ENCODE measurements at places on chromosomes 7 and 10.
A peak's percentile ranks its signal among the peaks of the same experiment; 100 is the strongest.

DNA sequence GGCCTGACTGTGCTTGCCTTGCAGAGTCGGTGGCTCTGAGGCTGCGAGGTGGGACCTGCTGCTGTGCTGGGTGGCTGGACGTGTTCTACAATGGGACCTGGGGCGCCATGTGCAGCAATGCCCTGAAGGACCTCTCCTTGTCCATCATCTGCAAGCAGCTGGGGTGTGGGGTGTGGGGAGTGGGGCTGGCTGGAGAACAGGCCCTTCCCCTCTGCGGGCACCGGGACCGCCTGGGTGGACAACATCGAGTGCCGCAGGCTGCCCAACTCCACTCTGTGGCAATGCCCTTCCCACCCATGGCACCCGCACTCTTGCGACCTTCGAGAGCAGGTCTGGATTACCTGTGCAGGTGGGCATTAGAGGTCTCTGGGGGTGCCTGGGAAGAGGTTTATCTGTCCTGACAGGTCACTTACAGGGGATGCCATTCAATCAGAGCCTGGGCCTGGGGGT lies 10.9 kb downstream of the SCART1 start:
- no peak for DNase-seq

- DNase-seq, result no peak
Measured at GRCh38 chr7:91019686-91020385, 244.4 kb upstream of the FZD1 start.

GRCh38 chr7:139772115-139772514 lies 5.7 kb downstream of the HIPK2 start:
- DNase-seq, result peak; percentile 15

DNA sequence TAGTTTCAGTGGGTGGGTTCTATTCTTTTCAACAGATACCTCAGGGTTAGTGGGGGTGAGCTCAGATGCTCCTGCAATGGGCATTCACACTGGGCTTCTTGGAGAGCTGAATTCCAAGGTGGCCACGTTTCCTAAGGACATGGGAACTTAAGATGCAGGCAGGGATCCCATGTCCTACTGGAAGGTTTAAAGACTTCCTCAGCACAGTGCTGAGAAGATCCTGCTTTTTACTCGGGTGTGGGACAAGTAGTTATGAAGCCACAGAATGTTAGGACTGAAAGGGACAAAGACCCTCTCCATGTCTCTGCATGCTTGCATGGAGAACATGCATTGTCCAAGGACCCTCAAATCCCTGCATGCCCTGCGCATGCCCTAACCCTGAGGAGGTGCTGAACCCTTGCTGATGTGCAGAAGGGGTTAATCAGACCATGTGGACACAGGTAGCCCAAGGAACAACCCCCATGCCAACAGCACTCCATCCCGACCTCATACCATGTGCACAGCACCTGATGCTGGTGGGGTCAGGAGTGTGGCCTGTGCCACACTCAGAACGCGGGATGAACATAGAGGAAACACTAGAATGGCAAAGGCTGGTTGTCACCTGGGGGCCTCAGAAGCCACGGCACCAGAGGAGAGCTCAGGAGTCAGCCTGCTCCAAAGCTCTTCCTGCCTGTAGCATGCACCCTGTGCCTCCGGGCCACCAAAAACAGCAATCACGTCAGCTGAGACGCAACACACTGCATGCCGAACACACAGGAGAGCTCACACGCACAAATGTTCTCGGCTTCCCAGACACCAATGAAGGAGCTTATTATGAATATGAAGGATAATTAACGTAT lies 15.2 kb downstream of the IL2RA start:
- DNase-seq, result no peak

DNA sequence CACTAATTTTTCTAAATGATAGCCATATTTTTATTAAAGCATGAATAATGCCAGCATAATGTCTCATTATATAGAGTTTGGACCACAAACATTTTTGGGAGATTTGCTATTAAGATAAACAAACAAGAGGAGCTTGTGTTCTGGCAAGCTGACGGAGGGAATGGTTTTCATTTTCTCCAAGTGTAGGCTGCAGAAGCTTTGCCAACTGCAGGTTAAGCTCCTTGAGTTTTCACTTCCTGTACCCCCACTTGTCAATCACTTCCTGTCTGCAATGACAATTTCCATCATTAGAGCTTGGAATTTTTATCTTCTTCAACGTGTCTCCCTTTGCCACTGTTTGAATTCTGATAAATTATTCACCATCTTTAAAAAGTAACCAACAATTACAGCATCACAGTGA lies 13.4 kb downstream of the EBF3 start:
- no peak for DNase-seq

DNA sequence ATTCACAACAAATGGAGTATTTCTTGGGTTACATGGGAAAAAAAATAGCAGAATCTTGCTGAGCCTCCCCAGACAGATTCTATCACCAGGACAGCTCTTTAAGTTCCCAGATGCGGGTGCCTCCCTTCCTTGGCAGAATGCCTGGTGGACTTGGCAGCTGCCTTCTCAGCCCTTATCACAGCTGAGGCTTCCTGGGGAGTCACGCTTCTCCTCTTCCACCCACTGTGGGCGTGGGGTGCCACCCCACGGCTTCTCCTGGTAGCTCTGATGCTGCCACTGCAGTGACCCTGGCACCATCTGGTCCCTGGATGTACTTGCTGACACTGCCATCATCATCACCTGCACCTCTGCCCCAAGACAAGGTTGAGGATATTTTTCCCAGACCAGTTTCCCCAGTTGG lies 16.2 kb upstream of the NME8 start:
- peak; percentile 40 for DNase-seq

DNA sequence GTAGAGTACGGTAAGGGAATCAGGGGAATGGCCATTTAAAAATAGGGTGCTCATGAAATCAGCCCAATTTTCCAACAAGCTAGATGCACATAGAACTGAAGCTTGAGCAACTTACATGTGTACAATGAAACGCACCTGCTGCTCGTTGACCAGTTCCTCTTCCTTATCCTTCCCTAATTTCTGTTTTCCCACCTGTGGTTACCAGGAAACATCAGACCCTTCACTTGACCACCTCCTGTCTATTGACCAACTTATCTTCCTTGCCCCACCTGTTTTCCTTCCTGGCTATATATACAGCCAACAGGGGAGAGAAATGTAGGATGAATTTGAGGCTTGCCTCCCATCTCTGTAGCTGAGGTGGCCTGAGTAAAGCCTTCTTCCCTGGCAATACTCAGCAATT lies 37.8 kb upstream of the RAPGEF5 start:
- DNase-seq, result no peak

- no peak for DNase-seq
Measured at GRCh38 chr7:21749378-21749777, 196.3 kb downstream of the CDCA7L start.

- peak; percentile 38 for DNase-seq
Measured at GRCh38 chr7:2520131-2520760, 672 bp downstream of the LFNG start.

All from epithelial cell of esophagus (primary cell).